SJCRH30 (cell line): ENCODE measurements at places on chromosomes 3 and 15. TPM values are rescaled to one million over a fixed set of nuclear protein-coding genes. Genes with fewer than 3 reads are reported as not detected.

DNA sequence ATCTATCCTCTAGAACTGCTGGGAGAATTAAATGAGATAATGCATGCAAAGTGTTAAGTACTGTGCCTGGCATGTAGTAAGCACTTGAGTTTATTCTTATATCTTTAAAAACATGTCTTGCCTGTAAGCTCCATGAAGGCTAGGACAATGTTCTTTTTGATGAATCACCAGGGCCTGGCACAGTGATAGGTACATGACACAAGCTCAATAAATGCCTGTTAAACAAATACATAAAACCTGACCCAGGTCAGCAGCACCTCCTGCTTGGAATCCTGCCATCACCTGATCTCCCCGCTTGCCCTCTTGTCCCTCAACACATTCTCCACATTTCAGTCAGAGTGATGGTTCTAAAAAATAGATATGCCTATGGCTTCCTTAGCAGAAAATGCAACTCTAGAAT, 186.8 kb downstream of the CHST2 start:
- no peak for DNase-seq
- H3K4me3 ChIP-seq: no peak overlapping the region
- H3K36me3 ChIP-seq: no peaks in the 10 kb centered on the region

DNA sequence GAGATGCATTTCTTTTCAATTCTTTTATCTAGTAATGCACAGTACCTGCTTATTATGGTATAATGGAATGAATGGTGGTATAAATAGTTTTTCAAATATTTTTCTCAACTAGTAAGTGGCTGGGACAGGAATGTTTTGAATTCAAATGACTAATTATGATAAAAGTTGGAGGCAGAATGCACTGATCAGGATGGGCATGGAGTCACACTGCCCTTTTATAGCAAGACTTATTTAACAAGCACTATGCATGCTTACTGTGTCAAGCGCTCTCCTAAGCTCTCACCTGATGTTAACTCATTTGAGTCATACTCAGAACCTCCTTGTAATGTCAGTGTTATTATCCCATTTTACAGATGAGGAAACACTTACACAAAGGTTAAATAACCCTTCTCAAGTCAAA, 221.8 kb downstream of the FEZF2 start:
- H3K4me1 ChIP-seq: 0 out of 2 replicates have a peak, but pooled peaks cover 3% of the 10 kb centered on the region
- no peak for DNase-seq
- H3K36me3 ChIP-seq: no peaks in the 10 kb centered on the region
- H3K27ac ChIP-seq: no peak overlapping the region

DNA sequence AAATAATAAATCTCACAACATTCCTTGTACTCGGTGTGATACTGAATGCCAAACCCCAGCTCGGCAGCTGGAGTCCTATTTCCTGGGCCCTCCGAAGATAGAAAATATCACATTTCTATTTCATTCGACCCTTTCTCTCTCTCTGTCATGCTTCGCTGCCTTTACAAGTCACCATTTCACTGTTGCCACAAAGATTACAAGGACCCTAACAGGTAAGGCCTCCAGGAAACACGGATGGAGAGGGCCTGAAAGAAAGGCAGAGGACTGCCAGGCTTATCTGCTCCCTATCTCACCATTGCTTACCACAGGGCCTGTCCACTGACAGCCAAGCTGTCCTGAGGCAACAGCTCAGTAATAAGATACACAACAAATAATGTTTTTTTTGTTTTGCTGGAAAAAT, 376.5 kb downstream of the MECOM start:
- H3K36me3 ChIP-seq: no peaks in the 10 kb centered on the region
- H3K4me3 ChIP-seq: peak overlapping the region; percentile 29; the same call in 1 of the 2 replicates
- H3K4me1 ChIP-seq: peaks cover 10% of the 10 kb centered on the region

GRCh38 chr3:45437383-45437782, 49.0 kb downstream of the LARS2 start:
- H3K27me3 ChIP-seq: no peaks in the 10 kb centered on the region
- H3K4me1 ChIP-seq: 0 out of 2 replicates have a peak, but pooled peaks cover 4% of the 10 kb centered on the region
- peak; percentile 40 for DNase-seq

GRCh38 chr3:177777699-177778098, 580.4 kb upstream of the TBL1XR1 start:
- peak; percentile 83 for DNase-seq
- no peaks in the 10 kb centered on the region for H3K27me3 ChIP-seq
- peaks cover 8% of the 10 kb centered on the region for H3K4me1 ChIP-seq

DNA sequence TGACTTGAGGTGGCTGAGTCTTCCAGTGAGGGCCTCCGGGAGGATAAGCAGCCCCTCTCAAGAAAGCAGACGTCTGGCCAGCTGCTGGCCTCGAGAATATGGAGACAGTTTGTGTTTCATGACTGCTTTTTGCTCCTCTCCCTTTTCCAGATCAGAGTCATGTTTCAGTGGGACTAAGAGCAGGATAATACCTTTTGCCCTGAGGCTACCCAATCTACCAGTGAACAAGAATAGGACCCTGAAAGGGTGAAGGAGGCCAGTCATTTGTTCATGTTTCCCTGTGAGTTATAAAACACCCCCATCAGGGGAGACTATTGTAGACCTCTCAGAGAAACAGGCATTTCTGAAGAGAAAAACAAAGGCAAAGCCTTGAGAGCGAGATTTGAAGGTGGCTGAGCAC, 137.4 kb downstream of the RYR3 start:
- peak; percentile 53 for DNase-seq
- peaks cover 28% of the 10 kb centered on the region for H3K4me1 ChIP-seq
- peak overlapping the region; percentile 27; the same call in 1 of the 2 replicates for H3K27ac ChIP-seq
- H3K36me3 ChIP-seq: no peaks in the 10 kb centered on the region; the same call in 1 of the 2 replicates
- H3K27me3 ChIP-seq: no peaks in the 10 kb centered on the region

GRCh38 chr15:42036112-42036905, 15.5 kb upstream of the PLA2G4E start:
- DNase-seq: no peak
- no peak overlapping the region for H3K4me3 ChIP-seq
- no peaks in the 10 kb centered on the region; the same call in 1 of the 2 replicates for H3K27me3 ChIP-seq
- no peaks in the 10 kb centered on the region for H3K4me1 ChIP-seq

DNA sequence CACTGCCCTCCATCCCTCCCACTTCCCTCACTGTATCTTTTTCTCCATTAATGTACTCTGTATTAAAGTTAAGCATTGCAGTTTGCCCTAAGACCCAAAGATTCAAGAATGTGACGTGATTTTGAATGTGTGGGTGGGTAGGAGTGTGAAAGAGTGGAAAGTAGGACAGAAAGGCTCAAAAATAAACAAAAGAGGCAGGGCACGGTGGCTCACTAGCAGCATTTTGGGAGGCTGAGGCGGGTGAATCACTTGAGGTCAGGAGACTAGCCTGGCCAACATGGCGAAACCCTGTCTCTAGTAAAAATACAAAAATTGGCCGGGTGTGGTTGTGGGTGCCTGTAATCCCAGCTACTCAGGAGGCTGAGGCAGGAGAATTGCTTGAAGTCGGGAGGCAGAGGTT, 18.4 kb downstream of the TFRC start:
- H3K27ac ChIP-seq: no peak overlapping the region
- H3K4me1 ChIP-seq: no peaks in the 10 kb centered on the region
- H3K4me3 ChIP-seq: no peak overlapping the region
- peaks cover 80% of the 10 kb centered on the region for H3K36me3 ChIP-seq

- H3K4me3 ChIP-seq: no peak overlapping the region
- H3K36me3 ChIP-seq: peaks cover 2% of the 10 kb centered on the region; the same call in 1 of the 2 replicates
- no peaks in the 10 kb centered on the region for H3K4me1 ChIP-seq
- no peak for DNase-seq
- H3K27me3 ChIP-seq: no peaks in the 10 kb centered on the region
These were observed 24.3 kb downstream of the FILIP1L start for GRCh38 chr3:100089812-100090668.

DNA sequence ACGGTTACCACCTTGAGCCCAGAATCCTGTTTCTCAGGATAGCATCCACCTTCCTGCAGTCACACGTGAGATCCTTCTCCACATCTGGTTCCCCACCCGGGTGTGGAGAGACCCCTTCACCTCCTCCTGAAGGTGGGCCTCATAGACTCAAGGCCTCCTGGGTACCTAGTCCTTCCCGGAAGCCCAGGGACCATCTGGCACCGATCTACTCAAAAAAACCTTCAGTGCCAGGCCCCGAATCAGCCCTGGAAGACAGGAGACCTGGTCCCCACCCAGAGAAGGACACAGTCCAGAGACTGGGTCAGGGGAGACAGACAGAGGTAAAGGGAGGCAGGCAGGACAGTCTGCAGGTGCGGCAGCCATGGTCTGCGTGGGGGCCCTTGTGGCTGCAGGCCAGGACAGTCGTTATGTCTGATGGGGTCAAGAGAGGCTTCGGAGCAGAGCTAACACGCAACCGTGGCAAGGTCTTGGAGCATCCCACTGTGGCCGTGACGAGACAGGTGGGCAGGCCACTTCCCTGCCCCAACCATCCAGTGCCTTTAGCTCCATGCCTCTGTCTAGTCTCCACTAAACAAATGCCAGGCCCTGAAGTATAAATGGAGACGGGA, 112.2 kb upstream of the ABHD17C start:
- no peaks in the 10 kb centered on the region for H3K4me1 ChIP-seq
- H3K36me3 ChIP-seq: no peaks in the 10 kb centered on the region
- no peak overlapping the region for H3K27ac ChIP-seq
- no peak for DNase-seq

GRCh38 chr3:60277361-60277800, 973.9 kb downstream of the FHIT start:
- peak; percentile 0 for DNase-seq
- H3K4me1 ChIP-seq: no peaks in the 10 kb centered on the region
- H3K4me3 ChIP-seq: no peak overlapping the region
- H3K36me3 ChIP-seq: no peaks in the 10 kb centered on the region
- no peaks in the 10 kb centered on the region for H3K27me3 ChIP-seq
- no peak overlapping the region for H3K27ac ChIP-seq

- H3K4me1 ChIP-seq: peaks cover 42% of the 10 kb centered on the region
- DNase-seq: no peak
- H3K27me3 ChIP-seq: no peaks in the 10 kb centered on the region
- H3K4me3 ChIP-seq: no peak overlapping the region
These were observed 7.8 kb downstream of the CSK start for GRCh38 chr15:74789741-74790079.

GRCh38 chr3:171847133-171847532, 4.0 kb downstream of the TMEM212 start:
- no peak overlapping the region for H3K27ac ChIP-seq
- H3K4me1 ChIP-seq: peaks cover 13% of the 10 kb centered on the region
- no peaks in the 10 kb centered on the region for H3K27me3 ChIP-seq

GRCh38 chr3:26647078-26647477, 24.5 kb downstream of the LRRC3B start:
- peak; percentile 21 for DNase-seq
- peaks cover 4% of the 10 kb centered on the region for H3K4me1 ChIP-seq
- no peak overlapping the region for H3K27ac ChIP-seq
- no peaks in the 10 kb centered on the region for H3K36me3 ChIP-seq

- peaks cover 3% of the 10 kb centered on the region; the same call in 1 of the 2 replicates for H3K36me3 ChIP-seq
- H3K4me1 ChIP-seq: peaks cover 38% of the 10 kb centered on the region
- H3K27ac ChIP-seq: no peak within 1 kb of the TSS
- H3K4me3 ChIP-seq: peak within 1 kb of the TSS; percentile 76
- peak; percentile 82 for DNase-seq
These were observed at the start of gene CSK for GRCh38 chr15:74781431-74782258. CSK (plus strand) TSS chr15:74782080; CDS start chr15:74798298, 16,218 bp downstream.

- no peaks in the 10 kb centered on the region for H3K36me3 ChIP-seq
- no peak overlapping the region for H3K27ac ChIP-seq
- no peak for DNase-seq
- no peak overlapping the region for H3K4me3 ChIP-seq
- H3K27me3 ChIP-seq: no peaks in the 10 kb centered on the region; the same call in 1 of the 2 replicates
- H3K4me1 ChIP-seq: peaks cover 11% of the 10 kb centered on the region
These were observed 57.4 kb upstream of the PPARG start for GRCh38 chr3:12231431-12231830.

DNA sequence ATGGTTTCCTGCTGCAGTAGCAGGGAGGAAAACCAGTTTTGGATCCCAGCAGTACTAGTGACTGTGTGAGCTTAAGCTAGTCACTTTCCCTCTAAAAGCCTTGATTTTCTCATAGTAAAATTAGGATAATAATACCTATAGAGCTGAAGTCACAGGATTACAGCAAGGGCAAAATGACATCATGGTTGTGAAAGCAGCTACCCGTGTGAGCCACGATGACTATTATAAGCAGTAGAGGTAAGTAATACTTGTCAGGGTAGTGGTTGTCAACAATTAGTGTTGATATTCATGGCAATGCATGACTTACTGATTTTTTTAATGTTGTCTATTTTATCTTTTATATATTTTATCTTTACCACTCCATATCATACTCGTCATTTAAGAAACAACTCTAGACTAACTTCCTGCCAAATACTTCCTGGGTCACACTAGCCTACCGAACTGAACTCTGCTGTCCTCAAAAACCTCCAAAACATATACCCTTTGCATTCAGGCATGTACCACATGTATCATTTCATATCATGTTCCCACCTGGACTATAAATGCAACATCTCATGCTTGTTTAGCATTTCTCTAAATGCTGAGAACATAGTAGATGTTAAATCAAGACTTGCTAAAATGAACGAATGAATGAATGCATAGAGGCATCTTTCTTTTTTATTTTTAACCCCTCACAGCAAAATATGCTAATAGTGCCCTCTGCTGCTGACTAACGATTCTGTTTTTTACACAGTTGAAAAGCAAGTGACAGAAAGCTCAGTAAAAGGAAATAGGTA, 172.6 kb downstream of the P3H2 start:
- no peaks in the 10 kb centered on the region for H3K4me1 ChIP-seq
- peak; percentile 39 for DNase-seq
- no peak overlapping the region for H3K4me3 ChIP-seq
- H3K27ac ChIP-seq: no peak overlapping the region

DNA sequence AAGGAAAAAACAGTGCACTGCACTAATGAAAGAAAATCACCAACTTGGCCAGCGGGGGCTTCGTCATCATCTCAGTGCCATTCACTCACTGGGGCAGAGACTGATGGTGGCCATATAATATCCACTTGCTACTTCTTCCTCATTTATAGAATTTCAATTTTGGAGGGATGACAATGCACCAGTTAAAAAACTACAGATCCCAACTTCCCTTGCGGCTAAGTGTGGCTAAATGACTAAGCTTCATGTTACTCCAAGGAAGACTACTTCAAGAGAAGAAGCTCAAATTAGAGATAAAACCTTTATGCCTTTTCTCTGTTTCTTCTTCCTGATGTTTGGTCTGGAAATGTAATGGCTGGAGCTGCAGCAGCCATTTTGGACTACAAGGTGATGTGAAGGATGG, 38.8 kb downstream of the NGLY1 start:
- no peaks in the 10 kb centered on the region for H3K27me3 ChIP-seq
- no peak overlapping the region for H3K4me3 ChIP-seq
- no peak overlapping the region for H3K27ac ChIP-seq
- H3K4me1 ChIP-seq: no peaks in the 10 kb centered on the region

GRCh38 chr3:46614431-46614830, 2.1 kb downstream of the FAM240A start:
- no peaks in the 10 kb centered on the region for H3K36me3 ChIP-seq
- H3K27me3 ChIP-seq: no peaks in the 10 kb centered on the region
- no peak overlapping the region for H3K27ac ChIP-seq
- no peak for DNase-seq
- no peak overlapping the region for H3K4me3 ChIP-seq

The GOLGA8O gene
- not detected in 2 replicates for total RNA-seq

The PLS1 gene
- 27.2 and 27.5 TPM in 2 replicates for total RNA-seq

The GRK7 gene
- total RNA-seq: 0.20 and 0.30 TPM in 2 replicates

The NR2E3 gene
- total RNA-seq: 4.5 and 8.8 TPM in 2 replicates

The RASGRP1 gene
- total RNA-seq: 1.4 and 1.9 TPM in 2 replicates

The IL5RA gene
- total RNA-seq: not detected in 2 replicates
